Esophagus squamous epithelium (tissue), 5 donors: ENCODE measurements at places on chromosomes 7 and 10. TPM values are rescaled to one million over a fixed set of nuclear protein-coding genes. Genes with fewer than 3 reads are reported as not detected.

GRCh38 chr7:28621369-28621841 is 209.1 kb downstream of the CREB5 start:
- DNase-seq: no peak
- no peak overlapping the region for H3K4me3 ChIP-seq
- H3K36me3 ChIP-seq: no peaks in the 10 kb centered on the region

GRCh38 chr7:91351374-91351773 is 87.1 kb downstream of the FZD1 start:
- DNase-seq: no peak
- H3K27me3 ChIP-seq: no peaks in the 10 kb centered on the region
- no peak overlapping the region for H3K4me3 ChIP-seq
- no peak overlapping the region for H3K27ac ChIP-seq

DNA sequence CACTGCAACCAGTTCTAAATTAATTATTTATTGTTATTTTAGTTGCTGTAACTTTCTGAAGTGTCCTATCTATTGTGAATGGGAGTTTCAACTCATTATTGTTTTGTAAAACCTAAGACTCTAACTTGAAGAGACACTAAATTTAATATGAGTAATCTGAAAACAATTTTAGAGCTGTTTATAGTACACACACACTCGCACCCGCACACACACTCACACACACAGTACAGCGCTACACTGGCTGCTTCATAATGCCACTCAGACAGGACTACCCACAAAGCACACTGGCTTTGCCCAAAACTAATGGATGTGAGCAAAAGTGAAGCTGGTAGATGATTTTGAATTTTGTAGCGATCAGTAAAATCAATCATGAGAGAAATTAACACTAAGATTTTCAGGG is 238.9 kb upstream of the ETV1 start:
- no peaks in the 10 kb centered on the region for H3K27me3 ChIP-seq
- no peak overlapping the region for H3K27ac ChIP-seq
- DNase-seq: no peak
- H3K4me1 ChIP-seq: no peaks in the 10 kb centered on the region

DNA sequence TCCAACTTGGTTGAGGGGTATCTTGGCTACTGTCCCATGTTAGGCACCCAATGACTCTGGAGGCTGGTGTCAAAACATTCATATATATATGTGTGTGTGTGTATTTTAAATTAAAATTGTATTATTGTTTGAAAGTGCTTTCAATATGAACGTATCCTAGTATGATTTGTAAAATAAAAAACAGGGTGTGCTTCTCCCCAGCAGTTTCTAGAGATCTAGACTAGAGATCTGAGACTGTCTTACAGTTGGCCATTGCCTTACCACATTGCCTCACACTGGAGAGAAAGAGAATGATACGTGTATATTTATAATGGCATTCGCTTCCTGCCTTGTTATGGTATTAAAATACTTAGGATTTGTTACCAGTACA is 1.2 kb downstream of the BAG3 start:
- H3K4me1 ChIP-seq: peaks cover 41% of the 10 kb centered on the region
- H3K36me3 ChIP-seq: peaks cover 7% of the 10 kb centered on the region
- DNase-seq: no peak
- peak overlapping the region; percentile 100 for H3K27ac ChIP-seq

DNA sequence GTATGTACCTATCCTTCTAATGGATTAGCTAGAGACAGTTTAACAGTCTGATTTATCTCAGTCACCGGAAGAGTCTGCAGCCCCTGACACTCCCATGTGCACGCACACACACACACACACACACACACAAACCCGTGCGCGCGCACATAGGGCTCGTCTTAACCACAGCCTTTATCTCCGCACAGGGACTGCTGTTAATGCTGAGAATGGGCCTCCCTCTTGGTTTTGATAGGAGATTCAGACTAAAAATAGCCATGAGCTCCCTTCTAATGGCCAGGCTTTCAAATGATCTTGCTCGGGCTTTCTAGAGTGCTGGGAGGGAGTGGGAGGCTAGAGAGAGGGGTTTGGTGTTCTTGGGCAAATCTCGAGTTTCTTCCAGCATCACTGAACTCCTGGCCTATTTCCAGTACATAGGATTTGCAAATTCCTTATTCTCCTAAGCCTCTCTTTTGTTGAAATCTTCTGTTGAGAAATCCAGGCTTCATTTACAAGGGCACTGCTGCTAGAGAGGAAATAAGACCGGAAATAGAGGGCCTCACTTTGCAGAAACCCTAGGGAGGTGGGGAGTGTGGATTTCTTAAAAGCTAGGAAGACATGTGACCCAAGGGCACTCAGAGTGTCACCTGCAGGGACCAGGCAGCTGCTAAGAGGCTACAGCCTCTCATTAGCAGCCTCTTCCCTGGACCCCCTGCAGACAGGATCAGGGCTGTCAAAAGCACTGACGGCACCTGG is 2.4 kb downstream of the TMEM72 start:
- no peaks in the 10 kb centered on the region for H3K4me1 ChIP-seq
- no peak overlapping the region for H3K27ac ChIP-seq
- no peak overlapping the region for H3K4me3 ChIP-seq

PNLIP gene
- not detected for total RNA-seq

BMPER gene
- total RNA-seq: 0.13 TPM
